ENCODE measurements at places on chromosomes 1 and 21. TPM values are rescaled to one million over a fixed set of nuclear protein-coding genes. Genes with fewer than 3 reads are reported as not detected.
A peak's percentile ranks its signal among the peaks of the same experiment; 100 is the strongest.

- no peak for DNase-seq
These were observed 104.0 kb upstream of the OLIG2 start for GRCh38 chr21:32921632-32922230.

DNA sequence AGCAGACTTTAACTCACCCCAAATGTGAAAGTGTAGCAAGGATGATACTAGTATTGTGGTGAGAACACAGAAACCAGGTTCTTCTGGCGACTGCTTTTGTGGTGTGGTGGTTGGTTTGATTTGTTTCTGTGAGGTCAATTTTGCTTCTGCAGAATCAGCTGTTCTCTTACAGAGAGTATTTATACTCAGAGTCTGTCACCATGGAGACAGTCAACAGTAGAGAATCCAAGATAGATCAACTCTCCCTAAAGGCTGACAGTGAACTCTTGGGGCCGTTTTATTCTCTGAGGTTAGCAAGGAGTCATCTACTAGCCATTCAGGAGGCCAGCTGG, at the start of gene CFAP107:
Gene CFAP107, plus strand, starts transcription at position 209 of the 332 bp plus-strand sequence. CDS start 231 bp downstream, outside the sequence.
- DNase-seq = no peak

DNA sequence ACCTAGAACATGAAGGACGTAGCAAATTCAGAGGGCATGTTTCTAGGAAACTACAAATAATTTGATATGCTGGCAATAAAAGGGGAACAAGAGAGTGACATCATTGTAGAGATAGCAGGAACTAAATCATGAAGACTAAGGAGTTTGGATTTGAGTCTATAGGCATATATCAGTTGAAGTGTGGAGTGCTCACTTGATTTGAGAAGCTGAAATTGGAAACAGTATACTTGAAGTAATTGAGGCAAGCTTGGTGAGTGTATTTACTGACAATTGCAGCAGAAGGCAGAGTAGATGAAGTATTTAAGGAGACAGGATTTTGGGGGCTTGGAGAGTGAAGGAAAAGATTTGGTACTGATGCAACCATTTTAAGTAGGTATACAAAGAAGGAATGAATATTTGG, 6.4 kb upstream of the TMCO2 start:
- no peak for DNase-seq

- no peak for DNase-seq
These were observed 2.1 kb upstream of the UBE2T start for GRCh38 chr1:202343652-202344349.

- DNase-seq = no peak
These were observed 333.7 kb downstream of the PCP4 start for GRCh38 chr21:40200946-40201345.

- DNase-seq = peak; percentile 89
These were observed at the start of gene TTLL7 for GRCh38 chr1:83998498-83999315. Gene TTLL7 (minus strand): TSS chr1:83999132. CDS start chr1:83952211, 46,921 bp downstream.

- DNase-seq = peak; percentile 14
These were observed 9.6 kb upstream of the SPATC1L start for GRCh38 chr21:46193829-46194373.

GRCh38 chr1:179550746-179551682, 24.7 kb downstream of the NPHS2 start:
- DNase-seq = no peak

GRCh38 chr1:107550358-107550757, 409.5 kb downstream of the NTNG1 start:
- DNase-seq = no peak

DNA sequence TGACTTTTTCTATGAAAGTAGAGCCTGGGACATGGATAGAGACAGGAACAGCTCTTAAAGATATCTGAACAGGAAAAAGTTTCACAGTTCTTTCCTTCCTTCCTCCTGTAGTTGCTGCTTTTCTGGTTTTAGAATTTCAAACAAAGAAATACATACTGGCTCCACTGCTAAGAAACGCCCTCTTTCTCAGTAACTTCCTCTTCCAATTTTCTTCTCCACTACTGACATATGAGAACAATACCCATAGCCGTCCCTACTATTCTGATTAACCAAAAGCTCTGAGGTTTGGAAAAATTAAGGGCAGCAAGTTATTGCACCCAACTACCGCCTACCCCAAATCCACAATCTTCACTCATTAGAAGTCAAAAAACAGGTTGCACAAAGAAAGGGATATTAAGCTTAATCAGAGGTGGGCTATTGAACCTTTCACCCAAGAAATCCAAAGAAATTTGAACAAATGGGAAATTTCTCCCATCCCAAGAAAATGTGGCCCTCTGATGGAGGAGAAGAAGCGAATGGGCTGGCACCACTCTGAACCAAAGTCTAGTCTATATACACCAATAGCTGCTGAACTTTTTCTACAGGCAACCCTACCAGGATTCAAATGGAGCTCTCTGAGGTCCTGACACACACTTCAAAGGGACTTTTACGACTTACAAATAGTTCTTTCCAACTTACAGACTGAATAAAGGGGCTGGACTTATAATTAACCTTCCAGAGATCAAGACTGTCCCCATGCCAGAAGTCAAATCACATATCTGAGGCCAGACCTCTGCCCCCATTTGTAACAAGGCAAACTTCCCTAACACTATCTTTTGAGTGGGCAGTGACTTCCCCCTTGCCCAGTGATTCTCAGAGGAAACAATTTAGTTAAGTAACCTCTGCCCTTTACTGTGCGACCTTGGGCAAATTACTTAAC, 1.7 kb downstream of the WASF2 start:
- no peak for DNase-seq

DNA sequence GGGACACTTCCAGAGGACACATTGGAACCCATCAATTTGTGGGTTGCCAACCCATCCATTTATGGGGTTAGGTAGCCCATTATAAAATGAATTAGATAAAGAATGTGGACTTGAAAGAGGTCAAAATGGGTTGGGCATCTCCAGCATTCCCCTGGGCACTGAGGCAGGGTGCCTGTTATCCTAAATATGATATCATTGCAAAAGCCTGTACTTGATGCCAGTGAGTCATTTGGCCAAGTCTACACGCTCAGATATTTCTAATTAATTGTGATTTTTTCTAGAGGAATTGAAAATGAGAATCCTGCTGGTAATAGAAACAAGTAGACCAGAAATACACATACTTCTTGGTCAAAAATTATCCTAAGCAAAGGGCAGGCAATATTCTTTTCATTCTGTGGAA, 21.9 kb upstream of the NBL1 start:
- no peak for DNase-seq

DNA sequence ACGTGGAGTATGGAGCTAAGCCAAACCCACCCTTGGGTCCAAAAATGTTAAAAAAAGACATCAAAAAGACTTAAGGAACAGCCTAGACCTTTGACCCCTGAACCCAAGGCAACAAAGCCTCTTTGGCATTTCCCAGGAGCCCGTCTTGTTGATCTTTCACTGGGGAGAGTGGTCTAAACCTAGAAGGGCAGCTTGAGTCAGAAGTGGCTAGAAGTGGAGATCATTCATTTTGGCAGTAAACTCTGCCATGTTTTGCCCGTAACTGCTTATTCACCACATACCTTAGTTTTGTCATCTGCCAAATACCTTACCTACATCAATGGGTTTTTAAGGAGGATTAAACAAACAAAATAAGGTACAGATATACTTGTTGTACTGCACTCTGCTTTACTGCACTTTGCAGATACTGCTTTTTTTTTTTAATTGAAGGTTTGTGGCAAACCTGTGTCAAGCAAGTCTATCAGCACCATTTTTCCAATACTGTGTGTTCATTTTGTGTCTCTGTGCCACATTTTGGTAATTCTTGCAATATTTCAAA, 1.7 kb upstream of the CTSE start:
- DNase-seq = no peak

DNA sequence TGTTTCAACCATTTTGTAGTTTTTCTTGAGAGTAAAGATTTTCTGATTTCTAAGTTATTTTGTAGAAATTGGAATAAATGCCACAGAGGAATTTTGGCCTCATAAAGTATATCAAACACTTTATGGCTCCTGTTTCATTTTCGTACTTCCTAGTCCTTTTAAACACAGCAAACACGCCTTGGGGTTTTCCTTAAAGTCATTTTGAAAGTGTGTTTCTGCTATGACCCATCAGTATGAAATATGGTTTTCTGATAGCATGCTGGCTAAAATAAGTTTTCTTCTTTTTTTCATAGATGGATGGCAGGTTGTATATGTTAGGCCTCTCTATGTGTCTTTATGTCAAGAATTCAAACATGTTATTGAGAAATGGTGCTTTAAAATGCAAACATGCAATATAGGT, 940.1 kb upstream of the TMPRSS15 start:
- DNase-seq = no peak

GRCh38 chr1:11797525-11798216, 8.1 kb downstream of the MTHFR start:
- DNase-seq = peak; percentile 89

DNA sequence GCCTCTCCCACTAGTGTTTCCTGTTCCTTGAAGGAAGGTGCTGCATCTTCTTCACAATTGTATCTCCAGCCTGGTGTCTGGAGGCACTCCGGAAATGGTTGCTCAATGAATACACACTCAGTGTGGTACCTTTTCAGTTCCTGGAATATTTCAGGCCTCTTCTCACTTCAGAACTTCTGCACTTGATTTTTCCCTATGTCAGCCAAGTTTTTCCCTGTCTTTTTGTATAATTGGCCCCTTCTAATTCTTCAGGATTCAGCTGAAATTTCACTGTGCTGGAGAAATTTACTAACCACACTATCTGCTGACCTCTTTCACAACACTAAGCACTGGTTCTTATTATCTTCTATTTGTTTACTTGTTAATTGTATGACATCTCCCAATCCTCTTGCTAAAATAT, 61.2 kb upstream of the MAP10 start:
- no peak for DNase-seq

GRCh38 chr1:171127099-171127498, 36.4 kb downstream of the FMO3 start:
- DNase-seq = no peak

DNA sequence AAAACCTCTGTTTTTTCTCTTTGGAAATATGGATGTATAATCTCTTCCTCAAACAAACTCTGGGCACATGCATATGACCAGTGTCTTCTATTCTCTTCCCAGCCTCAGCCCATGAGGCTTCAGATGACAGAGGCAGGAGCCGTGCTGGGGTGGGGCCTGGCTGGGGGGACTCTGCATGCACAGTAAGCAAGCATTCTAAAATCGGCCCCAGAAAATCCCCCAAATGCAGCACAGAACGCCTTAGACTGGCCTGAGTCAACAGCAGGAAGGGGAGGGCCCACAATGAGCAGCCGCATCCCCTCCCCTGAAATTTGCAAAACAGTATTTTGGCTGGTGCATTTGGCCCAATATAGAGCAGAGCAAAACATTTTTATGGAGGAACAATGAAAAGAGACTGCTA, 47.8 kb downstream of the ITPKB start:
- no peak for DNase-seq

DNA sequence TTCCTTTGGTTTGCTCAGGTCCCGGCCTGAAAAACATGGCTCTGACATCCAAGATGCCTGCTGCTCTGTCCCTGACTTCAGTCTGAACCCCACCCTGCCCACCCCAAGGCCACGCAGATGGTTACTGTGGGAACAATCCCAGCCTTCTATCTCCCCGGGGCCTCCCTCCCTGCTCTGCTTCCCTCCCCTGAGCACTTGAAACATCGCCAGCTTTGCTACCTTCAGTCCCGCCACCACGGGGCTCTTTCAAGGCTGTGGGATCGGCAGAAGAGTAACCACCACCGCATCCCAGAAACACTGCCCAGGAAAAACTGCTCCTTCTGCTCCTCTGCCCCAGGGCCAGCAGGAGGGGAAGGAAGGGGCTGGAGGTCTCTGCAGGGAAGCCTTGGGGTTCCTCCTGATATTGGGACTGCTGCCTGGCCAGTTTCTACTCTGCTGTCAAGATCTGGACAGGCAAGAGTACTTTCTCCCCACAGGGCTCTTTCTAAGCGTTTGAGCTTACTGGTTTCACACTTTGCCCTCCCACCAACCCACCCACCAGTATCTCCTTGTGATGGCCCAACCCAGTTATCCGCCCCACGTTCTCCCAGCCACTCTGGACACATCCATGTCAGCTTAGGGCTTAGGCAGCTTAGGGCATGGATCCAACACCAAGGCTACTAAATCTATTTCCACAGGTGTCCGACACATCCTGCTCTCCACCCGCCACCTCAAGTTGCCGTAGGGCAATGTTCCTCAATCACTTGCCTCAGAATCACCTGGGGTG, 8.4 kb downstream of the ETNK2 start:
- no peak for DNase-seq

DNA sequence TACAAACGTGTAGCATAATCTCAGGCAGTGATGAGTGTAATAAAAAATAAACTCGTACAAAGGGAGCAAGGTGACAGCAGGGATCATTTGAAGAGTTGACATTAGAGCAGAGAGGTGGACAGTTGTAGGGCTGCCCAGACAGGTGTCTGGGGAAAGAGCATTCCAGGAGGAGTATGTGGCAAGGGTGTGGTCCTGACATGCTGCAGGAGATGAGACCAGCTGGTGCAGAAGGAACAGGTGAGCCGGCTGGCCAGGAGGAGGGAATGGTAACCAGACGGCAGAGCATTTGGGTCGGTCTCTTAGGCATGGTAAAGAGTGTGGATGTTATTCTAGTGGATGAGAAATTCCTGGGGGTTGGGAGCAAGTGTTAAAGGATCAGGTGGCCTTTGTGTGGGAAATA, 306.3 kb downstream of the LMX1A start:
- DNase-seq = no peak

GRCh38 chr1:91221017-91221416, 183.6 kb downstream of the HFM1 start:
- no peak for DNase-seq

GRCh38 chr1:150529017-150529416, 13.5 kb downstream of the FALEC start:
- peak; percentile 14 for DNase-seq

DNA sequence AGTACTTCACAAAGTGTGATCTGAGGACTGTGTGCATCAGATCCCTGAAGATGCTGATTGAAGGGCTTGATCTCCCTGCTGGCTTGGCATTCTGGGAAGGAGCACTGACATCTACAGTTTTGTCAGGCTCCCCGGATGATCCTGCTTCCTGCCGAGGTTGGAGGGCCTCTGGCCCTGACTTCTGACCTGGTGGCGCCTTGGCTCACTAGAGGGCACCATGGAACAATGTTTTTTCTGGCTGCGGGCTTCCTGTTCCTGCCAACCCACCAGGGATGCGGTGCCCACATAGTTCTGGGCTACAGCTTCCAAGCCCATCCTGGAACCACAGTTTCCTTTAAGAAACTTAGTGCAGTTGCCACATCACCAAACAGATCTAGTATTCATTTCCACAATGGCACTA, 38.8 kb upstream of the RASAL2 start:
- no peak for DNase-seq

- DNase-seq = no peak
These were observed 101.0 kb downstream of the SPATA46 start for GRCh38 chr1:162275622-162276175.

MAP1LC3C gene
- 0.39 TPM for total RNA-seq

F5 gene
- total RNA-seq = 1.4 TPM

GFI1 gene
- total RNA-seq = 1.1 TPM

OR6N1 gene
- not detected for total RNA-seq

OR10Z1 gene
- total RNA-seq = not detected

SH3BGR gene
- total RNA-seq = 17.0 TPM

TFB2M gene
- 5.2 TPM for total RNA-seq

HENMT1 gene
- 3.0 TPM for total RNA-seq

CYP4A11 gene
- total RNA-seq = 0.16 TPM

LPAR3 gene
- 0.33 TPM for total RNA-seq

SLC22A15 gene
- total RNA-seq = 6.6 TPM

WNT4 gene
- not detected for total RNA-seq

MARK1 gene
- total RNA-seq = 15.7 TPM

ARHGEF16 gene
- total RNA-seq = 1.4 TPM

SUSD4 gene
- total RNA-seq = 0.81 TPM

SYNC gene
- total RNA-seq = 89.8 TPM

PRR9 gene
- not detected for total RNA-seq
